ENCODE measurements at places on chromosomes 6 and 20. TPM values are rescaled to one million over a fixed set of nuclear protein-coding genes. Genes with fewer than 3 reads are reported as not detected.

Gene TREML1
- 0.17 TPM for polyA plus RNA-seq

GRCh38 chr20:32583581-32584070, 1.5 kb downstream of the NOL4L start:
- no peaks in the 10 kb centered on the region for H3K36me3 ChIP-seq
- peaks cover 7% of the 10 kb centered on the region for H3K27me3 ChIP-seq
- peak overlapping the region; percentile 60 for H3K27ac ChIP-seq
- no peak for DNase-seq
- H3K4me1 ChIP-seq, result peaks cover 16% of the 10 kb centered on the region

- peaks cover 39% of the 10 kb centered on the region for H3K27me3 ChIP-seq
- DNase-seq, result no peak
- no peaks in the 10 kb centered on the region for H3K36me3 ChIP-seq
- no peak overlapping the region for H3K27ac ChIP-seq
- no peak overlapping the region for H3K4me3 ChIP-seq
- H3K4me1 ChIP-seq, result no peaks in the 10 kb centered on the region
These were observed 11.9 kb upstream of the MAS1L start for GRCh38 chr6:29499704-29500103.

- no peak overlapping the region for H3K4me3 ChIP-seq
- H3K27ac ChIP-seq, result no peak overlapping the region
- no peaks in the 10 kb centered on the region for H3K36me3 ChIP-seq
- no peaks in the 10 kb centered on the region for H3K4me1 ChIP-seq
- no peaks in the 10 kb centered on the region for H3K27me3 ChIP-seq
These were observed 4.7 kb upstream of the NPBWR2 start for GRCh38 chr20:64111841-64112641.

DNA sequence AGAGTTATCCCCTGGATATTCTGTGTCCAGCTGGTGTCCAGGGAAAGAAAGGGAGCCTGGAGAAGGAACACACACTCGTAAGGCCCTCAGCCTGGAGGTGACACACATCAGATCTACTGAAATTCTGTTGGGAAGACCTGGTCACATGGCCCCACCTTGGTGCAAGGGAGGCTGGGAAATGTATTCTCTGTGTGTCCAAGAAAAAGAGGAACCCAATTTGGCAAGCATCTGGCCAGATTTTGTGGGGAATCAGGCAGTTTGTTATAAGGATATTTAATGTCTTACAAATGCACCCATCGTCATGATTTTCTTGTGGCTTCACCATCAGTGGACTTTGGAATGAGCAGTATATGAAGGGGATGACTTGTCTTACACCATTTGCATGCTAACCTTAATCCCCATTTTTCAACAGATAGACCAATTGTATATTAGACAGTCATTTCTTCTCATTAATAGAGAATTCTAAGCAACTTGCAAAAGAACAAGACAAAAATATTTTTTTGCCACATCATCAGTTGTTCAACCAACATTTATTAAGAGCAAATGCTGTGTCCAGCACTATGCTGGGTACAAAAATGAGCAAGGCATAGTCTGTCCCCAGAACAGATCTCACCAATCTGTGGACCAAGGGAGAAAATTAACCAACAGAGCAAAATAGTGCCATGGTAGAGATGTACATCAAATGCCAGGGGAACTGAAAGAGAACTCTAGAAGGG, 59.7 kb downstream of the ISM1 start:
- no peak overlapping the region for H3K27ac ChIP-seq
- H3K4me1 ChIP-seq, result peaks cover under 1% of the 10 kb centered on the region
- no peak for DNase-seq
- no peak overlapping the region for H3K4me3 ChIP-seq
- H3K36me3 ChIP-seq, result no peaks in the 10 kb centered on the region
- no peaks in the 10 kb centered on the region for H3K27me3 ChIP-seq

GRCh38 chr6:22284666-22285065, 12.2 kb downstream of the PRL start:
- H3K4me1 ChIP-seq, result no peaks in the 10 kb centered on the region
- no peaks in the 10 kb centered on the region for H3K36me3 ChIP-seq
- no peak for DNase-seq
- no peak overlapping the region for H3K27ac ChIP-seq
- H3K27me3 ChIP-seq, result no peaks in the 10 kb centered on the region

GRCh38 chr6:116265041-116265829, 11.4 kb upstream of the TSPYL4 start:
- DNase-seq, result peak; percentile 54
- no peaks in the 10 kb centered on the region for H3K27me3 ChIP-seq
- no peak overlapping the region for H3K4me3 ChIP-seq
- no peak overlapping the region for H3K27ac ChIP-seq

- no peaks in the 10 kb centered on the region for H3K36me3 ChIP-seq
- no peak overlapping the region for H3K4me3 ChIP-seq
- DNase-seq, result no peak
- no peak overlapping the region for H3K27ac ChIP-seq
These were observed 6.7 kb upstream of the NTSR1 start for GRCh38 chr20:62702013-62702300.

DNA sequence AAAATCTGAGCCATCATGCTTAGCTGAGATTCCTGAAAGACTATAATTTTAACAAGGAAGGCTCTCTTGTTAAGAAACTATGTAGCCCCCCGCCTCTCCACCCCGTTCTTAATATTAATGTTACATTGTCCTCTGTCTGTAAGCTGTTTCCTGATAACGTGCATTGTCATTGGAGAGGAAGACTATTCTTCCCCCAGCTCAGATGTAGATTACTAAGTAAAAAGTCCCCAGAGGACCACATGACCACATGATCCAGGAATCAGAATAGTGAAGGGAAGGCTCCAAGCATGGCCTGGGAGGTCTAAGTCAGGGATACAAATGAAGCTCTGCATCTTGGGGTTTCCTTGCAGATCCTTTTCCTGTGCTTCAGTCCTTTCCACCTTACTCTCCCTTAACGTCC, 106.4 kb downstream of the JARID2 start:
- H3K27me3 ChIP-seq, result no peaks in the 10 kb centered on the region
- H3K36me3 ChIP-seq, result no peaks in the 10 kb centered on the region
- DNase-seq, result no peak
- no peak overlapping the region for H3K4me3 ChIP-seq

DNA sequence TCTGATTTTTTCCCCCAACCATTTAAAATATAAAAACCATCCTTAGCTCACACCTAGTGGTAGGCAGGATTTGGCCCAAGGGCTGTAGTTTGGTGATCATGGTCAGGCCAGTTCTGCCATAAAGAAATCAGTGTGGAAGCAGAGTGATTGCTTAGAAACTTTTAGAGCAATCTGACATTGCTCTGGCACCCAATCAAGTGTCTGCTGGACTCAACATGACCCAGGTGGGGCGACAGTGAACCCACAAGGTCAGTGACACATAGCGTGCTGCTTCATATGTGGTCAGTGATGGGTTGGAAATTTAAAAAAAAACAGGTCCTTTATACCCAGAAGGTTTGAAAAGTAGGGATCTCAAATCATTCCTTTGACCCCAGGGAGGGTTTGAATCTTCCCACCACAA, 107.9 kb downstream of the BANF2 start:
- no peak overlapping the region for H3K4me3 ChIP-seq
- no peaks in the 10 kb centered on the region for H3K36me3 ChIP-seq
- no peaks in the 10 kb centered on the region for H3K27me3 ChIP-seq
- H3K4me1 ChIP-seq, result peaks cover 45% of the 10 kb centered on the region

GRCh38 chr6:27761391-27761790, 150.8 kb downstream of the OR2B2 start:
- DNase-seq, result no peak
- peaks cover 90% of the 10 kb centered on the region for H3K27me3 ChIP-seq
- H3K27ac ChIP-seq, result no peak overlapping the region
- H3K4me1 ChIP-seq, result no peaks in the 10 kb centered on the region
- H3K4me3 ChIP-seq, result no peak overlapping the region

Gene INSM1
- 0.01 TPM for polyA plus RNA-seq

- DNase-seq, result no peak
- no peaks in the 10 kb centered on the region for H3K27me3 ChIP-seq
- H3K36me3 ChIP-seq, result no peaks in the 10 kb centered on the region
- H3K4me3 ChIP-seq, result no peak overlapping the region
- no peak overlapping the region for H3K27ac ChIP-seq
- H3K4me1 ChIP-seq, result peaks cover 5% of the 10 kb centered on the region
These were observed 34.7 kb upstream of the STXBP5 start for GRCh38 chr6:147169529-147169928.

DNA sequence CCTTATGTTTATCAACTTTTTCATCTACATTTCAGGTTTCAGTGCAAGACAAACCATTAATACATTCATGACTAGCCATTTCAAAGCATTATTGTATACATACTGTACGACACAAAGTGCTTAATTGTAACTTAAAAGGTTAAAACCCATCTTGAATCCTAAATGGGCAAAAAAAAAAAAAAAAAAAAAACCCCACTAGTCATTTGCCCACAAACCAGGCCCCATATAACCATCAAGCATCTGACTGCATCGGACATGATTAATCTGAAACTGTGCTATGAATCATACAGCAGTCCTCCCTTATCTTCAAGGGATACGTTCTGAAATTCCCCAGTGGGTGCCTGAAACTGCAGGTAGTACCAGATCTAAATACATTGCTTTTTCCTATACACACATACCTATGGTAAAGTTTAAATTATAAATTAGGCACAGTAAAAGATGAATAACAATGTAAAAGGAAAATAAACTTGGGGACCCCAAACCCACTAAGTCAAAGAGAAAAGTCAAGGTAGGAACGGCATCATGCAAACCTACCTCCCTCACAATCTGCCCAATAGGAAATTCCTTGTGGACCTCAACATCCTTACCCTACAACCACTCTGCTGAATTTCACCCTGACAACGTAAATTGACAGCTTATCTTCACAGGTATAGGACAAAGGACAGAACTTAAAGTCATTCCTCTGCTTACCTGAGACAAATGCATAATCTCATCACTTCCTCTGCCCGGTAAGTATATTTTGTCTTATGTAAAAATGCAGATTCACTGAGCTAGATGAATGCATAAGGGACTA, 14.3 kb downstream of the B4GALT5 start:
- no peaks in the 10 kb centered on the region for H3K36me3 ChIP-seq
- no peak for DNase-seq

- H3K4me1 ChIP-seq, result no peaks in the 10 kb centered on the region
- no peaks in the 10 kb centered on the region for H3K27me3 ChIP-seq
- no peak for DNase-seq
- H3K36me3 ChIP-seq, result no peaks in the 10 kb centered on the region
- H3K27ac ChIP-seq, result no peak overlapping the region
- no peak overlapping the region for H3K4me3 ChIP-seq
These were observed 24.1 kb downstream of the AFDN start for GRCh38 chr6:167850782-167851181.

DNA sequence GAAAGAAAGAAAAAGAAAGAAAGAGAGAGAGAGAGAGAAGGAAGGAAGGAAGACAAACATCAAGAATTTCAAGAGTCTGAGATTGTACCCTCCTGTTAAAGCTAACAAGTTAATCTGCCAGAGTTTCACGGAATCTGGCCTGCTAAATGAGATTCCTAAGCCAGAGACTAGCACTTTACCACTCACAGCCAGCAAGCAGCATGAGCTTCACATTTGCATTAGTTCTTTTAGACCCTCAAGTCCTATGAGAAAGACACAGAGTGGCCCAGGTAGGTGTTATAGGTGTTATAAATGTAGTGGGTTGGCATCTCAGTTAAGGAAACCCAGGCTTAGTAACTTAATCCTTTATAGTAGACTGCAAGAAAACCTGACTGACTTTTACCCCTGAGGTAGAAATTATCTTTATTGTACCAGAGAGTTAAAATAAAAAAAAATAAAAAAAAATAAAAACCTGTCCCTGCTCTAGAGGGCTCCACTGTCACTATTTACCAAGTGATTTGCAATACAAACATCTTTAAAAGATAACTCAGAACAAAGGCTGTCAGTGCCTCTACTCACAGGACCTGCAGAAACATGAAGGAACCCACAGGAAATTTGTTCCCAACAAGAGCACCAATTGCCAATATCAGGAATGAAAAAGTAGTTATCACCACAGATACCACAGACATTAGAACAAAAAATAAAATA, 9.7 kb upstream of the IBTK start:
- H3K27ac ChIP-seq, result no peak overlapping the region
- no peak for DNase-seq

DNA sequence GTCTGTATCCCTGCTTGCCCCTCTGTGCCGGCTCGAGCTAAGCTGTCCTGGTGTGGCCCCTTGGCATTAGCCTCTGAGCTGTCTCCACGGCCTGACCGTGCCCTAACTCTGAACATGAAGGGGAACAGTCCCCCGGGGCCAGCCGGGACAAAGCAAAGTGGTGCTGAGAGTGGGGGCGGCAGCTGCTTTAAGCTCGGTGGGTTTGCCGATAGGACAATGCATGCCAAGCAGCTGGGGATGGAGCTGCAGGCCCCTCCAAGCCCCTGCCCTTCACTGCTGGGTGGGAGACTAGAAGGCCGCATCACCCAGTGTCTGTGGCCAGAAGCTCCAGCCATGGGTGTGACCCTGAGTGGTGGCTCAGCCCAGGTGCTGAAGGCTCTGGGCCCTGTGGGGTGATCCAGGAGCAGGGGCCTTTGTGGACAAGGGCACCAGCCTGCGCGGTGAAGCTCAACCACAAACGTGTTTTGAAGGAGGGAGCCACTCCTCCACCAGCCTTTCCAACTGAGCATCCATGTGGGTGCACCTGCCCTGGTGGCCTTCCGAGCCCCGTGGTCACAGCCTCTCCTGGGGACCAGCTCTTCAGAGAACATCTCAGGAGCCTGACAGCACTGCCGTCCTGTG, 242.5 kb downstream of the ERMARD start:
- no peak for DNase-seq
- no peak overlapping the region for H3K4me3 ChIP-seq
- H3K4me1 ChIP-seq, result no peaks in the 10 kb centered on the region
- no peak overlapping the region for H3K27ac ChIP-seq

- H3K4me1 ChIP-seq, result no peaks in the 10 kb centered on the region
- no peak overlapping the region for H3K4me3 ChIP-seq
- no peak overlapping the region for H3K27ac ChIP-seq
- no peak for DNase-seq
- no peaks in the 10 kb centered on the region for H3K27me3 ChIP-seq
These were observed 761.2 kb downstream of the TENT5A start for GRCh38 chr6:80991316-80991715.

GRCh38 chr6:27617700-27618689, 145.1 kb upstream of the ZNF184 start:
- peak overlapping the region; percentile 6 for H3K4me3 ChIP-seq
- no peak for DNase-seq
- peaks cover 10% of the 10 kb centered on the region for H3K4me1 ChIP-seq
- H3K27me3 ChIP-seq, result peaks cover 81% of the 10 kb centered on the region

DNA sequence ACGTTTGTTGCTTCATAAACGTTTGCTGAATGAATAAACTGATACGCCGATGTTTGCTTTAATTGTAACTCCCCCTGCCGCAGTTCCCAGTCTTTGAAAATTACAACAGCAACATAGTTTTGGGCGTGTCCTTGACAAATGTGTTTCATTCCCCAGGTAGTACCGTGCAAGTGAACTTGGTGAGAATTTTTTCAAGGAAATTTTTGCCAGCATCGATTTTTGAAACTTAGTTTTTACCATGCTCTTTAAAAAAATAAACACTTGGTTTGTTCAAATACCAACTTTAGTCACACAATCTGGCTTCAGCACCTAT, 60.1 kb downstream of the FAM217A start:
- H3K36me3 ChIP-seq, result no peaks in the 10 kb centered on the region
- H3K4me1 ChIP-seq, result peaks cover 56% of the 10 kb centered on the region

GRCh38 chr6:7900621-7901020, 10.0 kb downstream of the TXNDC5 start:
- no peak overlapping the region for H3K4me3 ChIP-seq
- H3K36me3 ChIP-seq, result no peaks in the 10 kb centered on the region
- peaks cover 16% of the 10 kb centered on the region for H3K4me1 ChIP-seq
- H3K27ac ChIP-seq, result no peak overlapping the region

Gene HEY2
- polyA plus RNA-seq, result 14.1 TPM

Data from heart right ventricle (tissue), 16 donors.